ENCODE measurements at places on chromosomes 7 and 10.

- no peak for DNase-seq
Observed at GRCh38 chr7:142556740-142557139, 192.5 kb upstream of the PRSS1 start.

- DNase-seq: no peak
Observed at GRCh38 chr7:39554583-39555165, 11.5 kb upstream of the YAE1 start.

GRCh38 chr7:8125680-8126444 is 136.1 kb downstream of the ICA1 start:
- DNase-seq: peak; percentile 55

GRCh38 chr10:120505056-120505455 is 48.0 kb downstream of the PLPP4 start:
- no peak for DNase-seq

GRCh38 chr7:75924256-75924655 is 9.3 kb downstream of the POR start:
- DNase-seq: no peak

- no peak for DNase-seq
Observed at GRCh38 chr10:76045174-76045573, 613.8 kb downstream of the LRMDA start.

DNA sequence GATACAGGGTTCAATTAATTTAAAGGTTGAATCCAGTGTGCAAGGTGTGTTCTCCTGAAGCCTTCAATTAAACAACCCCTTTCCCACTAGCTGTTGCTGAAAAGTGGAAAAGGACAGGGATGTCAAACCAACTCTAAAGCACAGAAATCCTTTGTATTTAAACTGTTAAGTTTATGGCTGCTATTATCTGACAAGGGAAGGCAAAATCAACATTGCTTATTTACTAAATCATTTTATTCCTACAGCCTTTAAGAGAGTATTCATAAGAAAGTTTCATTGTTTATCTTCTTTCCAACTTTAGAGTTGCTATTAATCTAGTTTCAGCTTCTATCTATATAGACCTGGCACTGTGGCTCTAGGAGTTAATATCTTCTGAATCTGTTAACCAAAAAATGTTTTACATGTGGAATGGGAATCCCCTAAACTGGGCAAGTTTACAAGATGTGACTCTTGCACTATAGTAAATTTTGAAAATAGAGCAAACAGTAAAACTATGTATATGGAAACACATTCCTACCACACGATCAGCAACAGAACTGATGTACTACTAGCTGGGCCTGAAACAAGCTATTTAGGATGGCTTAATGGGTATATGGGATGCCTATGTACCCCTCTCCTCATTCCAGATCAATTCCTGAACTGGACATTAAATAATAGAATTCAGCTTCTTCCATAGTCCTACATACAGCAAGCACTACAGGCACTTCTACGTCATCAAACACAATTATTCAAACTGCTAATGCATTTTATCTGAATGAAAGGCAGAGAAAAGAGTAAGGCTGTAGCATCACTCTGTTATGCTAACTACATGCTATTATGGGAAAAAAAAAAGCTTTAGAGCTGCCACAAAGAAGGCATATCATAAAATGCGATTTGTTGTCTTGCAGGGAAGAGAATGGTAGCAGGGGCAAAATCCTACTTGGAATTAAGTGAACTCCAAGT is 52.8 kb downstream of the CDK6 start:
- no peak for DNase-seq

DNA sequence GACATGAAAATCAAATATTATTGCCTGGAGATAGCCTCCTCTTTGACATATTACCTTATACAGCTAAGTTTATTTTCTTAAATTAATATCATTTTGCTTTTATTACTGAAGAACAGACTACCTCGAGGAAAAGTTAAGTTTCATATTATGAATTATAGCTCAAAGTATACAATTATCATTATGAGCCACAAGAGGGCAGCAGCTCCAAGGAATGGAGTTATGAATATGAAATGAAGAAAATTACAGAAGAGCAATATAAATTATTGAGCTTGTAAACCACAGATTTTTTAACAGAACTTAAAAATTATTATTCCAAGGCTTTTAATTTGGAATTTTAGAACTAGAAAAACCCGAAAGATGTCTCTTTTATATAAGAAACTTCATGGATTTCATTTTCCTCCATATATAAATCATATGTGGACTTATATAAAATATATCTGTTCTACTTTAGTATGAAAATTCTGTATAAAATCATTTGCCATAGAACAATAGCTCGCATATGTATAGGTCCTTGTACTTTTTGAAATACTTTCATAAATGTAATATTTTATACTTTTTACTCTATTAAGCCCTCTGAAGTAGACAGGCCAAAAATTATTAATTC is 40.1 kb downstream of the IQUB start:
- peak; percentile 2 for DNase-seq

GRCh38 chr10:85719408-85719807 is 647.2 kb downstream of the GRID1 start:
- no peak for DNase-seq

DNA sequence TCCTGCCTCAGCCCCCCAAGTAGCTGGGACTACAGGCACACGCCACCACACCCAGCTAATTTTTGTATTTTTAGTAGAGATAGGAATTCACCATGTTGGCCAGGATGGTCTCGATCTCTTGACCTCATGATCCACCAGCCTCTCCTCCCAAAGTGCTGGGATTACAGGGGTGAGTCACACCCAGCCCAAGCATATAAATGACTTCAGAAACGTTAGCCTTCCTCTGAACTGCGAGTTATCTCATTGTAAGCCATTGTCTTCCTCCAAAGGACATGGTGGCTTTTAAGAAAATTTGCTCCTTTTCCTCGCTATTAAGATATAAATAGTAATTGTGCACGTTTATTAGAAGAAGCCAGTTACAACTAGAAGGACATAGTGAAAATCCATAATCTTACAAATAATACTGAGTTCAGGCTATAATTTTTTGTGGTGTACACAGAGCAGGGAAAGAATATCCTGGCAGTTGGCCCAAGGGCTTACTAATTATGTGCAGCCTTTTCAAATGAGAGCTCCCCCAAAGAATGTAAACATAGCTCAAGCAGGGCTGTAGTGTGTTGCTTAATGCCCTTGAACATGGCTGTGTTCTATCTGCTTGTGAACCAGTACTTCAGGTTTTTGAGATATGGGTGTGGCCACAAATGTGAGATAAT is 495.8 kb downstream of the PARD3 start:
- no peak for DNase-seq

- DNase-seq: no peak
Observed at GRCh38 chr10:116000151-116000842, 272.7 kb downstream of the GFRA1 start.

GRCh38 chr7:40595129-40595528 is 460.3 kb downstream of the SUGCT start:
- no peak for DNase-seq

DNA sequence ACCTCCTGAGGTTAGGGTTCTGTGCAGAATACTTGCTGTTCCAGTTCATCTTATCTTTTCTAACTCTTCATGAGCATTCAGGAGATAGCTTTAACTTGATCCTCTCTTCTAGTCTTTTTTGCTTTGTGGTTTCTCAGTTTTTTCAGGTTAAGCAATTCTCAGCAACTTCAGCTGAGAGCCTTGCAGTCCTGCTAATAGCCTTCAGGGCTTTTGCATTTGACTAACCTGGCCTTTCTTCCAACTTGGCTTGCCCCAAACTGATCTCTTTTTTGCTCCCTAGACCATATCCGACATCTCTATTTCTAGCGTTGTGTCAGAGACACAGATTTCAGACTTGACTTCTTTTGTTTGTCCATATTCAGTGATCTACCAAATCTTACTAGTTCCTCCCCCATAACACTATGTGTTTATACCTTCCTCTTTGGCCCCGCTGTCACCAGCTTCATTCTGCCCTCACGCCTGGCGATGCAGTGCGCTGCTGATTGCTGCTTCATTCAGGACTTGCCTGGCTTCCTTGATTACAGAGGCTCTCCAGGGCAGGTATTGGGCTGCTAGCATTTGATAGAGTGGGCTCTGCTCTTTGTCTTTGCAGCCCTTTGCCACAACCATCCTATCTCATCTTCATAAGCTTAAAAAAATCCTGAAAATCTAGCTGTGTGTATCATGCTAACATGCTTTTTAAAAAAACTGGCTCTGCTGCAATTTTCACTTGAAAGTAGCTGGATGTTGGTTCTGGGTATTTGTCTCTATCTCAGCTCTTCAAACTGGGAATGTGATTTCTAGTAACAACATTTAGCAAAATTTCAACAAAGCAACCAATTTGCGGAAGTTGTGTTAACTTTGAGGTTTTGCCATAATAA is 9.6 kb downstream of the CUL1 start:
- no peak for DNase-seq

DNA sequence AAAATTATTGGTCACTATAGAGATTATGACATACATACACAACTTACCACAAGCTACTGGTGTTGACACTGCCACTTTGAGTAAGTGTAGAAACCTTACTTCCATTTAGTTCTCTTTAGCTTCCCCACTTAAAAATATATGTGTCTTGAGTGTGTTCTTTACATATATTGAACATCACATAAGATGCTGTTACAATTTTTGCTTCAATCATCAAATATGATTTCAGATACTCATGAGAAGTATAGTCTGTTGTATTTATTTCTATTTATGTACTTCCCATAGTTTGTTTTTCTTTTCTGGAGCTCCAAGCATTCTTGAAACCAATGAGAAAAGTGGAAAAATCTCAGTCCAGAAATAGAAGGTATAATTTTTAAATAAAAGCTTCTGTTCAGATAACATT is 102.7 kb upstream of the SDK1 start:
- DNase-seq: no peak

- no peak for DNase-seq
Observed at GRCh38 chr7:79211724-79212123, 241.7 kb downstream of the MAGI2 start.

- DNase-seq: no peak
Observed at GRCh38 chr7:158821171-158822031, 7.9 kb downstream of the ESYT2 start.

DNA sequence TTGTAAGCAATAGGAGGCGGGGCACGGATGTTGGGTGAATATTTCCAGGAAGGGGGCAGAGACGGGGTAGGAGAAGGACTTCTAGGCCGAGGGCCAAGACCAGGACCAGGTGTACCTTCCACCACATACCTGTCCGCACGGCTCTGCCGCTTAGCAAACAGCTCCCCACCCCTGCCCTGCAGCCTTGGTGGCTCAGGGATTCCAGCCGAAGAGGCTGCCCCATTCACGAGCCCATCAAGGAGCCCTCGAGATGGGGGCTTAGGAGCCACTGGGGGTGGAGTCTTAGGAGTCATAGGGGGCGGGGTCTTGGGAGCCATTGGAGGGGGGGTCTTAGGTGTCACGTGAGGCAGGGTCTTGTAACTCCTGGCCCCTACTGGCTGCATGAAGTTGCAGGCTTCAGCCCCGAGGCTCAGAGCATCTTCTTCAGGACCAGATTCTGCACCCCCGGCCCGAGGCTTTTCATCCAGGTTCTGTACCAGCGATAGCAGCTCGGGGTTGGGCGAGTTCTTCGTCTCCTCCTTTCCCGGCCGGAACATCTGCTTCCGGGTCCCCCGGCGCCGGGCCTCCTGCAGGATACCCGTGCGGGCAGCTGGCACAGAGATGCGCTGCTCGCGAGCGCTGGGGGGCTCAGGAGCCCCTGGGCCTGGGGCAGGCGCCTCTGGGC is 6.1 kb upstream of the MYOZ1 start:
- peak; percentile 12 for DNase-seq

- DNase-seq: no peak
Observed at GRCh38 chr7:5494320-5494682, 70.7 kb upstream of the TNRC18 start.

- DNase-seq: no peak
Observed at GRCh38 chr10:6336016-6336415, 133.3 kb downstream of the PFKFB3 start.

GRCh38 chr7:138358850-138359341 is 101.2 kb upstream of the TRIM24 start:
- DNase-seq: no peak

DNA sequence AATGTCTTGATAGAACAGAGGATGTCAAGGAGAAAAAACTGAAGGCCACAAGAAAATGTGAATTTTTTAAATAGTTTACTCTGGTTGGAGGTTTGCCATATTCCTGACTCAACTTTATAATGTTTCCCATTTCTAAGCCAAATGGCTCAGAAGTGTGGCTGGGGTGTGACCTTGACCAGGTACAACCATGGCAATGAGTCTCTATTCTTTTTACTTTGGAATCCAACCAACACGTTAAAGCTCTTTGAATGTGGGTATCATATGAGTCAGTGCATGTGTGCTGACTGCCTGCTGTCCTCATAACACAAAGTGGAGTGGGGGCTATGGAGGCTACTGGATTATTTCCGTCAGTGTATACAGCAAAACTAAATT is 33.5 kb upstream of the DLD start:
- DNase-seq: no peak

- DNase-seq: no peak
Observed at GRCh38 chr7:92621561-92622023, 31.4 kb upstream of the FAM133B start.
